ENCODE measurements at places on chromosomes 1 and 21. TPM values are rescaled to one million over a fixed set of nuclear protein-coding genes. Genes with fewer than 3 reads are reported as not detected.

Gene DCDC2B
- not detected for total RNA-seq

Gene HSPB7
- 5.3 TPM for total RNA-seq

Gene TMEM240
- total RNA-seq, result 12.0 TPM

Gene LYPD8
- total RNA-seq, result not detected

Gene NID1
- 143 TPM for total RNA-seq

Gene ABCG1
- 57.7 TPM for total RNA-seq

Gene LEMD1
- total RNA-seq, result 64.0 TPM

Gene MAN1C1
- total RNA-seq, result 29.9 TPM

Gene TNNI3K
- 4.1 TPM for total RNA-seq

Gene DEGS1
- total RNA-seq, result 83.6 TPM

Gene PRELP
- 12.8 TPM for total RNA-seq

Gene CD247
- total RNA-seq, result 0.77 TPM

Gene BSDC1
- total RNA-seq, result 100 TPM

Gene SLAMF9
- not detected for total RNA-seq

Gene S100A14
- 4.4 TPM for total RNA-seq

Gene LHX8
- not detected for total RNA-seq

Gene OSCP1
- 20.6 TPM for total RNA-seq

Gene TCP10L
- total RNA-seq, result 5.5 TPM

Gene PLD5
- total RNA-seq, result 9.5 TPM

Gene CELSR2
- total RNA-seq, result 35.2 TPM

Gene TMEM82
- not detected for total RNA-seq

Gene MTARC2
- total RNA-seq, result 9.6 TPM

Gene SLC9C2
- total RNA-seq, result not detected

Gene FCAMR
- total RNA-seq, result not detected

Gene CGN
- 27.3 TPM for total RNA-seq

Gene LGR6
- total RNA-seq, result 3.6 TPM

Measured in camera-type eye (tissue), 1 donor.